NB4 (cell line): ENCODE measurements at places on chromosomes 4 and X.

- no peak for DNase-seq
Measured at GRCh38 chrX:15909605-15910004, 55.0 kb upstream of the AP1S2 start.

DNA sequence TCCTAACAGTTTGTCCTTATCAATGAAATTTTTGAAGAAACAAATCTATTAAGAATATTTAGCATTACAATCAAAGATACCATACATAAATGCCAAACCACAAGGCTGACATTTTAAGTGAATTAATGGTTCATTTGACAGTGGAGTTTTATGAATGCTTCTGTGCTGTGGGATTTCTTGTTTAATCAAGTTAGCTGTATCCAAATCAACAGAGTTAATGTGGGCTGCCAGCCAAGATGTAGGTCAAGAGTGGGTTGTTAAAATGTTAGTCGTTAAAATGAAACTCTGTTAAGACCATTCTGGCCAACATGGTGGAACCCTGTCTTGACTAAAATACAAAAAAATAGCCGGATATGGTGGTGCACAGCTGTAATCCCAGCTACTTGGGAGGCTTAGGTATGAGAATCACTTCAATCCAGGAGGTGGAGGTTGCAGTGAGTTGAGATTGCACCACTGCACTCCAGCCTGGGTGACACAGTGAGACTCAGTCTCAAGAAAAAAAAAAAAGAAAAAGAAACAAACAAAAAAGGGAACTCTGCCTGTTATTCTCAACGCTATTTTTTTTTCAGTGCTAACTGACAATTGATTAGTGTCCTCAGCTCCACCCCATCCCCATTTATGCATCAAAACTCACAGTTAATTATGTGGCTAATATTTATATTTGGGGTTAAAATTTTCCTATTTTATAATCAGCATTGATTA, 20.2 kb downstream of the GPAT3 start:
- peak; percentile 38 for DNase-seq

DNA sequence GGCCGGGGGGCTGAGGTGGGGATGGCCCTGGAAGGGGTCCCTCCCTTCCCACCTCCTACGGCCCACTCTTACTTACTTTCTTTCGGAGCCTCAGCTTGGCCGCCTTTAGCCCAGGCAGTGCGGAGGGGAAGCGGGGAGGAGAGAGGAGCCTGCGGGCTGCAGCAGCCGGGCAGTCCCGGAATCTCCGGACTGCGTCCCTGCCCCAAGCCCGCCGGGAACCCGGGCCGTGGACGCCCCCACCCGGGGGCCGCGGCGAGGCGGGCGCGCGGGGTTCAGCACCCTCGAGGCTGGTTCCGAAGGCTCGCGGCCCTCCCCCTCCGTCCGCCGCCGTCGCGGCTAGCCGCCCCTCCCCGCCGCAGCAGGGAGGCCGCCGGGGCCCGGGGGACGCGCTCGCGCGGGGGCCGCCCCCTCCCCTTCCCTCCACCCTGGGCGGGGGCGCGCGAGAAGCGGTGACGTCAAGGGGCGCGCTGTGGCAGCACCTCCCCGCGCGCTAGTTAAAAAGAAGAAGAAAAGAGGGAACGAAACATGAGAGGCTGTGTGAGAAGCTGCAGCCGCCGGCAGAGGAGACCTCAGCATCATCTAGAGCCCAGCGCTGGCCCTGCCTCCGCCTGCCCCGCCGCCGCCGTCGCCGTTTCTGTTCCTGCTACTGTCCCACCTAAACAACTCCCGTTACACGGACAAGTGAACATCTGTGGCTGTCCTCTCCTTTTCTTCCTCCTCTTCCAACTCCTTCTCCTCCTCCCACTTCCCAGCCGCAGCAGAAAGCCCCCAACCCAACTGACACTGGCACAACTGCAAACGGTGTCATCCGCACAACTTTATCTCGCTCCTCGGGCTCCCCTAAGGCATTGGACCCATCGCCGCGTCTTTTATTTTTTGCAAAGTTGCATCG, at the start of gene HHIP:
Gene HHIP, plus strand, starts transcription at position 526 of the 892 bp plus-strand sequence. CDS start 520 bp downstream, outside the sequence.
- DNase-seq: no peak

- no peak for DNase-seq
Measured at GRCh38 chr4:3852711-3853110, 86.5 kb downstream of the ADRA2C start.

DNA sequence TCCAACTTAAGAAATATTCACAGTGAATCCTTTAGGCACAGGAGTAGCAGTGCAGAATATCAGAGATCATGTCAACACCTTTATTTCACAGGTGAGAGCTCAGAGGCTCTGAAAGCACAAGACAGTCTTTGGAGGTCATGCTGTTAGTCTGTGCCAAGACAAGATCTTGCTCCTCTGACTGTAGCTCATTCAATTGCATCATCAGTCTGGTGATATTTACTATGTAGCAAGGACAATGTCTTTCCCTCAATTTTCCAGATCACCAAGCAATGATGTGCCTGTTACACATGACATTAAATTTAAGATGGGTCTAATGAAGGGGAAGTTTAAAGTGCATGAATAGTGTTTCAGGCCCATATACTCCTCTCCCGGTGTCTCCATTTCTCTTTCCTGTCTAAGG, 277.5 kb downstream of the IL15 start:
- no peak for DNase-seq

GRCh38 chrX:143634309-143634662, 1.6 kb downstream of the SLITRK4 start:
- DNase-seq: no peak

DNA sequence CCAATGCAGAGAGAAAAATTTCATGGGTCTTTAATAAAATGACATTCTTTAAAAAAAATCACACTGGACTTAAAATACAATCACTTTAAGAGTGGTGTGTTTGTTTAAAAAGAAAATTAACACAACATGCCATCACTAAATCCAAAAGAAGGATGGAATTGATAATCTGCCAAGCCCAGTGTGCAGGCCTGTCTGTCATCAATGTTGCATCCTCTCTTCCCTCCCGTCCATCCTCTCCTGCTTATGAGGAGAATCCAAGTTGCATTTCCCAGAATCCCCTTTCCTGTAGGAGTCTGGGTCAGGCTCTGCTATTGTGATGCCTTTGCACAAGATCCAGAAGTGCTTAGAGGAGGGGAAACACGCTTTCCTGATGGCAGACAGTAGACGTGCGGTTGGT, 169.4 kb downstream of the MID1 start:
- DNase-seq: no peak

GRCh38 chrX:24563291-24564010, 83.7 kb downstream of the PCYT1B start:
- no peak for DNase-seq

DNA sequence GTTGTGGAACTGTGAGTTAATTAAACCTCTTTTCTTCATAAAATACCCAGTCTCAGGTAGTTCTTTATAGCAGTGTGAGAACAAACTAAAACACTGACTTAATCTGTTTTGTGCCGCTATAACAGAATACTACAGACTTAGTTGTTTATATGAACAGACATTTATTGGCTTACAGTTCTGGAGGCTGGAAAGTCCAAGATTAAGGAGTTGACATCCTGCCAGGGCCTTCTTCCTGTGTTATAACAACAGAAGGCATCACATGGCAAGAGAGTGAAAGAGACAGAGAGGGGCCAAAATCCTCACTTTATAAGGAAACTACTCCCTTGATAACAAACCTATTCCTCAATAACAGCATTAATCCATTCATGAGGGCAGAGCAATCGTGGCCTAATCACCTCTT, 42.5 kb upstream of the KCNIP4 start:
- DNase-seq: no peak

DNA sequence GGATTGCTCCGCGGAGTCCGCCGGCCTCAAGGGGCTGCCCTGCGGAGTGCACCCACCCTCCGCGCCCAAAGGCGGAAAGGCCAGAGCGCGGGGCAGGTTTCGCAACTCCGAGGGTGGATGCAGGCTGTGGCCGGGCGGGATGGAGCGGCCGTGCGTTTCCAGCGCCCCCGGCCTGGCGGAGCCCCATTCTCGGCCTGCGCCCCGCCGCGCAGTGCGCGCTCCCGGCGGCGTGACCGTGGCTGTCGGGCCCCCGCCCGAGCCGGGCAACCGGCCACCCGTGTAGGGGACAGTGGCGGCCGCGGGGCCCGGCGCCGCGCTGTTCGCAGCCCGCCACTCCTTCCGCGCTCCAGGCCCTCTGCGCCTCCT, 331 bp downstream of the SETD7 start:
- no peak for DNase-seq

GRCh38 chr4:83082777-83083176, 31.8 kb downstream of the PLAC8 start:
- DNase-seq: peak; percentile 44

- DNase-seq: no peak
Measured at GRCh38 chrX:47523713-47524166, 37.3 kb upstream of the ARAF start.

GRCh38 chr4:165293927-165294649, 33.4 kb upstream of the MSMO1 start:
- no peak for DNase-seq

GRCh38 chr4:28287831-28288233, 1427.2 kb downstream of the STIM2 start:
- DNase-seq: no peak

GRCh38 chr4:130043732-130044160, 947.8 kb downstream of the C4orf33 start:
- no peak for DNase-seq

- no peak for DNase-seq
Measured at GRCh38 chr4:69936566-69936965, 5.7 kb downstream of the CSN1S1 start.

GRCh38 chr4:17336524-17336961, 175.3 kb downstream of the QDPR start:
- no peak for DNase-seq

- peak; percentile 94 for DNase-seq
Measured at GRCh38 chr4:1249148-1249730, 309 bp upstream of the CTBP1 start.

GRCh38 chr4:68369142-68369805, 19.4 kb upstream of the YTHDC1 start:
- no peak for DNase-seq

GRCh38 chr4:115437739-115438138, 324.3 kb upstream of the NDST4 start:
- DNase-seq: no peak

DNA sequence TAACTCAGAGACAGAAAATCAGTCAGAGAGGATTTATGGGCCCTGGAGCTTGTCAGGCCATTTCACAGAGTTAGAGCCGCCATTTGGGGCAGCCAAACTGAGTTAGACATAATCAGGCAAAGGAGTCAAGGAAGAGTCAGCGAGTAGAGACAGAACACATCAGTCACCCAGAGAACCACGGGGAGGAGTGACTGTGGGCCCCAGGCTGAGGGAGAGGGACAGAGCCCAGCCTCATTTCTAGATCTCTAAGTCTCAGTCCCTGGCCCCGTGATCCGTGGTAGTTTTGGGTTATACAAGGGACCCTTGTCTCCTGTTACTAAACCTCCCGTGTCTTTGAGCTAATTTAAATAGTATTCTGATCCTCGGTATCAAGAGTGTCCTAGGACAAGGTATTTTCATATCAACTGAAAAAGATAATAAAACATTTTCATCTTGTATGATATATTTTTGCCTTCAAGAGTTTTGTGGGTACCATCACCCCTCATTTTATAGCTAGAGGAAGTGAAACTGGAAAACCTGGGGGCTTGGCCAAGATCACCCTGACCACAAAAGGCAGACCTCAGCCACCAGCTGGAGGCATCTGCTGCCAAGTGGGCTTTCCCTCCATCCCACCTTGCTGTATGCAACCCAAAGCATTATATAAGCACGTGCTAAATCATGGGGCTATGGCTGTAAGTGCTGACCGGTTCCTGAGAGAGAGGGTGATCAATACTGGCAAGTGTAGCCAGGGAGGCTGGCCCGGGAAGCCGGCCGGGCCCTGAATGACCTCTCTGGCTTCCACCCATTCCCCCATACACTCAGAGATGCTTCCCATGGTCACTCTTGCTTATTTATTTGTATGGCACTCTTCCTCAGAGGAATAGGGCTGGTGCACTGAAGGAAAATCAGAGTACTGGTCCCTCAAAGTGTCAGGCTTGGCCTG, 204.1 kb downstream of the BCOR start:
- peak; percentile 34 for DNase-seq

- DNase-seq: no peak
Measured at GRCh38 chrX:19855700-19856381, 31.6 kb downstream of the SH3KBP1 start.

GRCh38 chrX:134688031-134688823, 30.0 kb upstream of the PLAC1 start:
- DNase-seq: no peak

DNA sequence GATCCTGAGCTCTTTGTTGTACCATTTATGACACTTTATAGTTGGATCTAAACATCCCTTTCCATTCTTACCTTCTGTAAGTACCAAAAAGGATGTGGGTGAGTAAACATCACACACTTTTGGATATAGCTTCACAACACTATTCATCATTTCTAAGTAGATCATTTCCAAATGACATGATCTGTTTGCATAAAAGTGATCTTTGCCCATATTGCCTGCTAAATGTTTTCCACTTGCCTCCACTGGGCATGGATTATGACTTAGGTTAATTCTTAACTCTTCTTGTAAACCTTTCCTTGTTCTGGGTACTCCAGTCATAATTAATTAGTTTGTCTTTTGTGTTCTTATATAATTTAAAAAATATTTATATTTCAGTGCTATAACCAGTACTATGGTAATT, 244.9 kb upstream of the AGA start:
- DNase-seq: no peak

DNA sequence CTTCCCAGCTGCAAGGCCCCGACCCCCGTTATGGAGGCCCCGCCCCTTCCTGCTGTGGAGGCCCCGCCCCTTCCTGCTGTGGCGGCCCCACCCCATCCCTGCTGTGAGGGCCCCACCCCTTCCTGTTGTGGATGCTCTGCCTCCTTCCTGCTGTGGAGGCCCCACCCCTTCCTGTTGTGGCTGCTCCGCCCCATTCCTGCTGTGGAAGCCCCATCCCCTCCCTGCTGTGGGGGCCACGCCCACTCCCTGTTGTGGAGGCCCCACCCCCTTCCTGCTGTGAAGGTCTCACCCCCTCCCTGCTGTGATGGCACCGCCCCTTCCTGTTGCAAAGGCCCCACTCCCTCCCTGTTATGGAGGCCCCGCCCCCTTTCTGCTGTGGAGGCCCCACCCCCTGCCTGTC, 104.9 kb upstream of the PSAPL1 start:
- DNase-seq: peak; percentile 67

GRCh38 chr4:13284932-13285331, 199.2 kb downstream of the RAB28 start:
- DNase-seq: no peak

- no peak for DNase-seq
Measured at GRCh38 chr4:123300222-123301039, 96.2 kb upstream of the SPRY1 start.

DNA sequence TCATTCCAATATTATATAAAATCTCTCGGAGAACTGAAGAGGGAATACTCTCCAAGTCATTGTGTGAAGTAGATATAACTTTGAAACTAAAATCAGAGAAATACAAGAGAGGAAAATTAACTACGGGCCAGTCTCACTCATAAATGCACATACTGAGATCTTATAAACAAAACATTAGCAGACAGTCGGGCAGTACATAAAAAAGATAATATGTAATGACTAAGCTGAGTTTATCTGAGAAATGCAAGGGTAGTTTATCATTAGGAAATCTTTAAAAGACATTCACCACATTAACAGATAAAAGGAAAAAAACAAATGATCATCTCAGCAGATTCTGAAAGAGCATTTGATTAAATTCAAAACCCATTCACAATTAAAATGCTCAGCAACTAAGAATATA, 116.7 kb downstream of the NYX start:
- DNase-seq: no peak
